ENCODE measurements at places on chromosomes 3 and 15. TPM values are rescaled to one million over a fixed set of nuclear protein-coding genes. Genes with fewer than 3 reads are reported as not detected.

The COL6A5 gene
- not detected for total RNA-seq

GRCh38 chr3:166837535-166837934 is 542.6 kb downstream of the ZBBX start:
- H3K4me1 ChIP-seq = no peaks in the 10 kb centered on the region
- H3K27ac ChIP-seq = no peak overlapping the region
- DNase-seq = no peak
- no peaks in the 10 kb centered on the region for H3K27me3 ChIP-seq
- no peaks in the 10 kb centered on the region for H3K36me3 ChIP-seq

The THAP10 gene
- 2.9 TPM for total RNA-seq

The KIF7 gene
- total RNA-seq = 23.1 TPM

DNA sequence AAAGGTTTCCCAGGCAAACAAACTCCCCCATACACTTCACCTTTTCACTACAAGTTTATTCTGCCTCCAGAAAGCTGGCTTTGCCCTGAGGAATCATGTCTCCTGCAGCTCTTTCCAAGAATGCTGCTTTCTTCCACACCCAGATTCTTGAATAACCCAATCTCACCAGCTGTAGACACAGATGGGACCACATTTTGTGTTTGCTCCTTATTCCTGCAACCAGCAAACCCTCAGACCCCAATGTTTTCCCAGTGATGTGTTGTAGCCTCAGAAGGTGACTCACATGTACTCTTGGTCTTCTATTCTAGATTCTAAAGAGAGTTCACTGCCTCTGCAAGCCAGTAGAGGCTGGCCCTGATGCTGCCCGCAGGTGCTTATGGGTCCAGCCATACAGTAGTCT is 23.6 kb upstream of the TRIM59 start:
- no peaks in the 10 kb centered on the region for H3K27me3 ChIP-seq
- no peaks in the 10 kb centered on the region for H3K4me1 ChIP-seq
- H3K36me3 ChIP-seq = no peaks in the 10 kb centered on the region
- no peak overlapping the region for H3K4me3 ChIP-seq
- no peak overlapping the region for H3K27ac ChIP-seq

DNA sequence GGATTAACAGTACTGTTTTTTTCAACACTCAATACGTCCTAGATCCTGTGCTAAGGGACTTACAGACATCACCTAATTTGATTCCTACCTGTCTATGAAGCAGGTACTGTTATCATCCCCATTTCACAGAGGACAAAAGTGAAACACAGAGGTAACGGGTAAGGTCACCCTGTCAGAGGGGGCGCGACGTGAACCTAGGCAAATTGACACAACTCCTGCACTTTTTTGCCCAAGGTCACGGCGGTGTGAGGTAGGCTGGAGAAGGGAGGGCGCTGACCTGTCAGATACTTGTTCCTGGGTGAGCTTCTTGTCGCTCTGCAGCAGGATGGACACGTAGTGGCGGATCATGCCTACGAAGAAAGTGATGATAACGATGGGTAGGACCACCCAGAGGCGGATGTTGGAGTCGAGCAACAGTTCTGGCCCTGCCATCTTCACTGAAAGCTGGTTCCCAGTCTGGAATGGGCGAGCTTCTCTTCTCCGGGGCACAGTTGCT is 363 bp downstream of the EMC3 start:
- no peak for DNase-seq
- H3K4me1 ChIP-seq = peaks cover 51% of the 10 kb centered on the region
- peak overlapping the region; percentile 74 for H3K4me3 ChIP-seq
- H3K27ac ChIP-seq = peak overlapping the region; percentile 83
- H3K27me3 ChIP-seq = no peaks in the 10 kb centered on the region
- H3K36me3 ChIP-seq = peaks cover 22% of the 10 kb centered on the region

The ERICH6 gene
- total RNA-seq = not detected

DNA sequence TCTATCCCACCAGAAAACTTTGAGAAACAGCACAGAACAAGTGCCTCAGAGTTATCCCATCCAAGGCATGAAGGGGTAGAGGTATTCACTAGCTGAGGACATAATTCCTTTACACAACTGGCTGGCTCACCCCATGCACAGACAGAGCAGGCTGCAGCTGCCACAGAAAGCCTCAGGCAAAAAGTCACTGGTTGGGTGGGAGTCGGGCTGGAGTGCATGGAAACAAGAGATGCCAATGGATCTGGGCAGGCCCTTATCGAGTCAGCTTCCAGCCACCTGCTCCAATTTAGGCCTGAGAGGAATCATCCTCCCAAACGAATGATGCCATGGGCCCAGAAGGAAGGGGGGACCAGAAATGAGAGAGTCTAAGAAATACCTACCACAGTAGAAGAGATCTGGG is 83.0 kb downstream of the RSL24D1 start:
- H3K4me1 ChIP-seq = no peaks in the 10 kb centered on the region
- no peaks in the 10 kb centered on the region for H3K27me3 ChIP-seq
- no peak overlapping the region for H3K4me3 ChIP-seq
- H3K27ac ChIP-seq = no peak overlapping the region
- H3K36me3 ChIP-seq = no peaks in the 10 kb centered on the region

- H3K4me3 ChIP-seq = no peak overlapping the region
- H3K4me1 ChIP-seq = peaks cover 6% of the 10 kb centered on the region
- no peak overlapping the region for H3K27ac ChIP-seq
- DNase-seq = no peak
These were observed 12.6 kb downstream of the NFKBIZ start for GRCh38 chr3:101861789-101862415.

DNA sequence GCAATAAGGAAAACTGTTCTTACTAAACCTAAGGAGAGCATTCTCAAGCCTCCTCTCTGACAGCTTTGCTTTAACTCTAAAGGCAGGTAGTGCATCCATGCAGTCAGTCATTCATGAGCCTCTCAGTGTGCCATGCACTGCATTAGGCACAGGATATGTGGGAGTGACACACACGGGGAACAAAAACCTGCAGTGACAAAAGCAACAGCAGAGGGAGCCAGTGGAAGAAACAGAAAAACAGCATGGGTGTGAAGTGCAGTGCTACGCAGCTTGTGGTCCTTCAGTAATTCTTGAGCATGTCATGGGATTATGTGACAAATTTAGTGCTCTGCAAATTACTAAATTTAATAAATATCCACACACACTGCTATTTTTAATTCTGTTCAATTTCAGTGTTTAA is 230.7 kb downstream of the BBX start:
- H3K27ac ChIP-seq = no peak overlapping the region
- H3K4me1 ChIP-seq = no peaks in the 10 kb centered on the region
- no peaks in the 10 kb centered on the region for H3K27me3 ChIP-seq
- H3K4me3 ChIP-seq = no peak overlapping the region
- no peak for DNase-seq

DNA sequence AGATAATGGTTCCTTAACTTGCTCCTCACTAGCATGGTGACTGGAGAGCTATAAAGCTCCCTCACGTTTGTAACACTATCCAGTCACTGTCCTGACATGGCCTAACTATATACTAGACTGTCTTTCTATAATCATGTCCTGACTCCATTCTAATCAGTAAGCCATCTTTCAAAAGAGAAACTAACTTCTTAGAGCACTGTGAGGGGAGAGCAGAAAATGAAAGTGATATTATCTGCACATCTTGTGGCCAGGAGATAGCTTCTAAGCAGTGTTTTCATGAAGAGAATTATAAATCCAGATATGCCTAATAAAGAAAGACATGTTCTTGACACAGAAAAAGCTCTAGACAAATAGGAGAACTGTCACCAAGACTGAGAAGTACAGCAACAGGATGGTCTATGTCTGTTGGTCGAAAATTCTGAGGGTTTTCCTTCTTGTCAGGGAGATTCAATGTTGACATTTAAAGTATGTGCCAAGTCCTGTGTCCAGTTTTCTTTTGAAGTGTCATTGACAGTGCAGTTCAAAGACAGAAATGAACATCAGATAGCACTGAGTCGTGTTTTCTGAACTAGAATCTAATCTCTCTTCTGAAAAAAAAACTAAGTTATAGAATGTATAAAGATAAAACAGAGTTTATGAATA is 230.6 kb upstream of the PEX5L start:
- H3K36me3 ChIP-seq = no peaks in the 10 kb centered on the region
- H3K4me3 ChIP-seq = no peak overlapping the region
- H3K27me3 ChIP-seq = no peaks in the 10 kb centered on the region

The POPDC2 gene
- total RNA-seq = 85.5 TPM

DNA sequence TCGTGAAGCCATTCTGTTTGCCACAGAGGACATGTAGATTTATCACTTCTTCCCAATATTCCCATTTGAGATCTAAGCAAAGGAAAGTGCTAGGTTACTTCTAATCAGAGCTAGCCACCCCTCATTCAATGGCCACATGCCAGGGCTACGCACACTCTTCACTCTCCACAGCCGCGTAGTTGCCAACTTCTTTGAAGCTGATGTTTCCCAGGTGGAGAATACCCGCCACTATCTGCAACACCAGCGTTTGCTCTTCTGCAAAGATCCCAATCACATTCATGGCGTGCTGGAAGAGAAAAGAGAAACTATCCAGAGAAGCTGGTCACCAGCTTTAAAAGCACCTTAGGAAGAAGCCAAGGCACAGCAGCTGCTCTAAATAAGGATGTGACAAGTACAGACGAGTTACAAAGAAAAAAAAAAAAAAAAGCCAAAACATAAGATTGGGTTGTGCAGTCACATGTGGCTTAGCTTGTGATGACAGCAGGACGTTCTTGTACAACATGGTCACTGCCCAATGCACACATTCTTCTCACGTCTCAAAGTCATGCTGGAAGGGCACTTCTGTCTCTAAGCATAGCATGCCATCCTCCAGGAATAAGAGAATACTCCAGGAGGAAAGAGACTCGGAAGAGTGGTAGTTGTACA is 16.4 kb downstream of the LDHAL6B start:
- H3K4me3 ChIP-seq = no peak overlapping the region
- H3K36me3 ChIP-seq = peaks cover 35% of the 10 kb centered on the region
- no peak overlapping the region for H3K27ac ChIP-seq
- H3K4me1 ChIP-seq = peaks cover 10% of the 10 kb centered on the region

The TM4SF1 gene
- 75.4 TPM for total RNA-seq

DNA sequence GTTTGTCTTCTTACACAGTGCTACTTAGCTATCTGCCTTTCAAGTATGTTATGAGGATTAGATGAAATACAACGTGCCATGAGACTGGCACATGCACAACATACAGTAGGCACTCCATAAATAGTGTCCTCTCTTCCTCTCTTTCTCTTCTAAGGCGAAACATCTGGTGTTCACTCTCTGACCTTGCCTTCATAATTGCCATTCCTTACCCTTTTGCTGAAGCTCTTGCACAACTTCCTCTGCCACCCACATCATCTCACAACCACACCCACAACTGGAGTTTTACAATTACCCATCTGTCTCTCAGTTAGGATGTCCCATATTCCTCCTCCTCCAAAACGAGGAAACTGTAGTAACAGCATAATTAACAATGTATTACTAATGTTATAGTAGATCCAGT is 26.4 kb upstream of the ACP3 start:
- DNase-seq = peak; percentile 66
- H3K4me3 ChIP-seq = no peak overlapping the region
- H3K27me3 ChIP-seq = no peaks in the 10 kb centered on the region
- no peaks in the 10 kb centered on the region for H3K36me3 ChIP-seq
- H3K4me1 ChIP-seq = no peaks in the 10 kb centered on the region

DNA sequence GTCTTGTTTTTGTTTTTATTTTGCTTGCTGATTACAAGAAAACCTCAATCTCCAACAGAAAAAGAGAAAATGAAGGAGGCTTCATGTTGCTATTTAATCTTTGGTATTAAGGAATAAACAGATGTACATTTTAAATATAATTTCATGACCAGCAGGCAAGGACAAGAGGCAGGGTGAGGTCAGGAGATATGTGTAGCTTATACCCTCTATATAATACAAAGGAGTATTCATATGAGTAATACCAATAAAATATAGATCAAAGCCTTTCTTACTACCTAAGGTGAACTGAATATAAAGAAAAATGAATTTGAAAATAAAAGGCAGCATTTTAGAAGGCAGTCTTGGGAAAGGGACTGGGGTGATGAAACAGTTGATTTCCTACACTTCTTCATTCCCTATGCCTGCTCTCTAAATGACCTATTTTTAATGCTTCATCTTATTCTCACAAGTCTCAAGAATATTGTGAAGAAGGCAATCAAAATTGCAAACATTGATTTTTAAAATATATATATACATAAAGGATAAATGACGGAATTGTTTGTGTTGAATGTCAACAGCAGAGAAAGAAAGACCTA is 8.6 kb upstream of the CBLB start:
- no peaks in the 10 kb centered on the region for H3K36me3 ChIP-seq
- H3K4me3 ChIP-seq = no peak overlapping the region
- no peak overlapping the region for H3K27ac ChIP-seq
- peaks cover 12% of the 10 kb centered on the region for H3K4me1 ChIP-seq
- no peak for DNase-seq

The HGD gene
- total RNA-seq = not detected

DNA sequence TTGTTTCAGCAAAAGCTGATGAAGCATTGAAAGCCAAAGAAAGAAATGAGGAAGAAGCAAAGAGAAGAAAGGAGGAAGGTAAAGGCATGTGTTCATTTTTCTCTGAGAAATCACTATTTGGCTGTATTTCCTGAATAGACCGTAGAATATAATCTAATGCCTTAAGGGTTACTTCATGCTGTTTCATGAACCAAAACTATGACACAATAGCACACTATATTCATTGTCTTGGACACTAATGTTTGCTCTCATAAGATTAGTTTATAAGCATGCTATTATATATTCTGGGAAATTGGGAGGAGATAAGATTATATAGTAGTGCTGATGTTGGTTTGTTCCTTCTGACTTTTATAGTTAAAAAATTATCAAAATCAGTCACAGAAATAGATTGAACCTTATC is 110.1 kb upstream of the MLF1 start:
- H3K27ac ChIP-seq = no peak overlapping the region
- no peaks in the 10 kb centered on the region for H3K27me3 ChIP-seq
- no peak for DNase-seq
- no peaks in the 10 kb centered on the region for H3K4me1 ChIP-seq

GRCh38 chr3:188067932-188068331 is 86.0 kb upstream of the LPP start:
- H3K27me3 ChIP-seq = no peaks in the 10 kb centered on the region
- H3K36me3 ChIP-seq = no peaks in the 10 kb centered on the region
- H3K4me1 ChIP-seq = peaks cover 11% of the 10 kb centered on the region
- H3K4me3 ChIP-seq = no peak overlapping the region
- H3K27ac ChIP-seq = no peak overlapping the region

DNA sequence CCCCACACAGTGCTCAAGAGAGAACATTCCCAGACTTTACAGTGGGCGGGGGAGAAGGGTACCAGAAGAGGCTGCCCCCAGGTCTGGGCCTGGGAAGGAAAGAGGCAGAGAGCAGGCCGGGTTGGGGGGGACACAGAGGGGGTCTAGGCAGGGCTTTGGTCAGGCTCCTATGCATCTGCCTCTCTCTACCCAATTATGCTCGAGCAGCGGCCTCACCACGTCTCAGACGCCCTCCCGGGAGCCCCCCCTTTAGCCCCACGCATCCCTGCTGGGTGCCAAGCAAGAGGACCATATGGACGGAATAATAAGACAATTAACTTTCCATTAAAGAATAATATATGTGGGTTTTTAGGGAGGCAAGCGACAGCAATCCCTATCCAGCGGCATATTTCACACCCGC is 32.8 kb downstream of the CACNA2D2 start:
- no peaks in the 10 kb centered on the region for H3K36me3 ChIP-seq
- no peak overlapping the region for H3K27ac ChIP-seq
- no peak for DNase-seq
- H3K27me3 ChIP-seq = no peaks in the 10 kb centered on the region
- no peak overlapping the region for H3K4me3 ChIP-seq

Measured in esophagus muscularis mucosa (tissue), 4 donors.